Karpas-422 (cell line): ENCODE measurements at places on chromosomes 5 and 9.
A peak's percentile ranks its signal among the peaks of the same experiment; 100 is the strongest.

DNA sequence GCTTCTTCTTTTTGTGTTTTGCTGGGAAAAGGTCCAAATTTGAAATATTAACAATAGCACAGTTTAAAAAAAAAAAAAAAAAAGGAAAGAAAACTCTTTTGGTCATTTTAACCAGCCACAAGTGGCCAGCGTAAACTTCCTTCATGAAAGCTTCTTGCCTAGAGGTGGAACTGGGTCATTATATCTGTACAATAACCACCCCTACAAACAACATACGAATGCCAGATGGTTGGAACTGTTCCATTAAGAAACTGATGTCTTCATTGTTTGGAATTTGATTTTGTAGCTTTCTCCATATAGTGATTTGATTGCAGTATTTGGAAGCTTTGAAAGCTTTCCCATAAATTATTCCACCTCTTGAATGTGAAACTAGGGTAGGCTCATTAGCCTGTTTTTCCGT lies 18.3 kb upstream of the LPAR1 start:
- DNase-seq: no peak

GRCh38 chr5:52657247-52657645 lies 130.5 kb upstream of the ITGA1 start:
- peak; percentile 83 for DNase-seq

DNA sequence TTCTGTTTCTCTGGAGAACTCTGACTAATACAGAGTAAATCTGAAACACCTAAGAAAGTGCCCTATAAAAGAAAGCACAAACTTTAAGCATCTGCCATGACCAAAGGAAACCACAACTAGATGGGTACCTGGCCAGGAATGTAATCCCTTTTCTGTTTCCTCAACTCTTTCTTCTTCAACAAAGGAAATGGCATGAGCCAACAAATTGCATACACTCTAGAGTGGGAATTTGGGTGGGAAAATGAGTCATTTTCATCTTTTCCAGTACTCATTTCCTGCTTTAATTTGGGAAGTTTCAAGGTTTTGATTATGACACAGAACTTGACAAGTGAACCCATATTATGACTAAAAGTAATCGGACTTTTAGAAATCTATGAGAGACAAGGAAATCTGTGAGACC lies 349.2 kb upstream of the RORB start:
- no peak for DNase-seq

- DNase-seq: no peak
These were observed 33.9 kb downstream of the MRPS30 start for GRCh38 chr5:44842496-44843282.

- DNase-seq: no peak
These were observed 297.8 kb downstream of the FBXL17 start for GRCh38 chr5:108084105-108084504.

DNA sequence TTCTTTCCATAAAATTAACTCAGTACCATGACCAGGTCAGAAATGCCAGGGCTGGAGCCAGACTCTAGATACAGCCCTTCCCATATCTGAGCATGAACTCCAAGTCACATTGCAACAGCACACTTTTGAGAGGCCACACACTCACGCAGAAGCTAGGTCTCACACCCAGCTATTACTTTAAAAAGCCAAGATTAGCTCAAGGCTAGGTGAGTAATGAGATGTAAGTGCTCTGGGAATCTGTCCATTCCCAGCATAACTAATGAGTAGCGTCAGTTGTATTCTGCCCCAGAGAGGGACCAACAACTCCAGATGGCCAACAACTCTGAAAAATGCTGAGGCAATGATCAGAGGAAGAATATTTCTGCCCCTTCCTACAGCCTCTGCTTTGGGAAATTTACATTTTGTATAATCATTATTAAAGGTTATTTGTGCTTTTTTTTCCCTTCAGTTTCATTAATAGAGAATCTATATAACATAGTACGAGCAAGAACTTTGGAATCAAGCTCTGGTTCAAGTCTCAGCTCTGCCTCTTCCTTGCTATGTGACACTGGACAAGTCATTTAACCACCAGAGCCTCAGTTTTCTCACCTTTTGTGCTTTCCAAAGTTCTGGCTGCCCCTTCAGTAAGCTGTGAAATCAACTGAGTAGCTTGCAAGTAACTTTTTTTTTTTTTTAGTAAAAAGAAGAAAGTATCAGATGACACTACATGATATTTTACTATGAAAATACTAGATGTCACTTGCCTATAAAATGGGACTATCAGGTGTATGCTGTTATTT lies 118.3 kb downstream of the NR6A1 start:
- peak; percentile 21 for DNase-seq

DNA sequence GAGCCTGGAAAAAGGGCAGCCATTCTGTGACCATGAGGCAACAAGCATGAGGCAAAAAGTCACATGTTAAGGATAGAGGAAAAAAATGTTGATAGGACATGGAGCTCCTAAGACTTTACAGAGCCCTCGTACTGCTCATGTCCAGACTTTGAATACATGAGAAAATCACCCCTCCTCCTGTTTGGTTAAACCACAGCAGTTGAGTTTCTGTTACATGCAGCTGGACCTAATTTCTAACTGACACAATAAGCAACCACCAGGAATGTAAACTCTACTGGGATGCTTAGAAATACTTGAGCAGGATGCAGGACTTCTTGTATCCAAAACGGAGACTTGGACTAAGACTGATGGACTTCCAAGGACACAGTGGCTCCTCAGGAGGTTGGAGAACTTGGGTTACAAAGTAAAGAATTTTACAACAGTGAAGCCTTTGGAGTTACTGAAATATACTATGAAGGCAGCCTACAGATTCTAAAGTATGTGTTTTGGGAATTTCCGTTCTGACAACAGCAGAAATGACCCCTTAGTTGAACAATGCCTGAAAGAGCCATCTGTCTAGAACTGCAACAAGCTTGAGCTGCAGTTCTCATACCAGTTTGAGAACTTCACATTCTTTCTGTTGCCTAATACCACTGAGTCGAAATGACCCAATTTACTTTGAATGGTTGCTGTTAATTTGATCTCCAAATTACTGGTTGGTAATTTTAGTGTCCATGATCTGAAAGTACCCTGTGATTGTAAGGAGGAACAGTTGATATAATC lies 268.9 kb downstream of the PIK3R1 start:
- DNase-seq: no peak

DNA sequence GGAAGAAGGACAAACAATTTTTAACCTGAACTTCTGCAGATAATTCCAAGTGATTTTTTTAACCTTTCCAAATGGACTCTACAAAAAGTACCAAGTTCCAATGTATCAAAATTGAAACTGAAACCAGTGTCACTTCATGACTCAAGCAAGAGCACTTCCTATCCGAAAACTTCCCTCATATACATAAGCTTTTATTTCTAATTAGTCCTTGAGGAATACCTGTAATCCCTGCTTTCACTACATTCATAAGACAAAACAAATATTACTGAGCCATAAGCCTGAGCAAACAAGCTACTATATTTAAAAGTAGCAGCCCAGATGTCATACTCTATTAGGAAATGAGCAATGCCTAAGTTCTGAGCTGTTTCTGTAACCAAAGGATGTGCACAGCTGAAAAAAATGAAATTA lies 224.4 kb downstream of the EBF1 start:
- peak; percentile 84 for DNase-seq

DNA sequence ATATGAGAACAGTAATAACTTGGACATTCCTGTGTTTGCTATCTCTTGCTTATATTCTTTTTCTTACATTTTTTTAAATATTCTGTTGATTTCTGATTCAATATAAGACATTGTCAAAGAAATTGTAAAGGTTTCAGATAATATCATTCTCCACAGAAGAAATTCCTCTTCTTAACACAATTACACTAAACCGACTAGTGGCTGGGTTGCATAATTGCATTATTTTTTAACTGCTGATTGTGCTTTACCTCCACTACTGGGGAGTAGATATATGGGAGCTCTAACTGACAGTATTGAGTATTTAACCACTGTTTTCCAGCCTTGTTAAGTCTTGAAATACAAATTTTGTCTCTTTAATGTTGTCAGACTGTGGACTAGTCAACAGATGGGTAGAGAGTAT lies 723.8 kb upstream of the EDIL3 start:
- no peak for DNase-seq

- DNase-seq: no peak
These were observed 53.3 kb upstream of the CYLC2 start for GRCh38 chr9:102941868-102942267.

DNA sequence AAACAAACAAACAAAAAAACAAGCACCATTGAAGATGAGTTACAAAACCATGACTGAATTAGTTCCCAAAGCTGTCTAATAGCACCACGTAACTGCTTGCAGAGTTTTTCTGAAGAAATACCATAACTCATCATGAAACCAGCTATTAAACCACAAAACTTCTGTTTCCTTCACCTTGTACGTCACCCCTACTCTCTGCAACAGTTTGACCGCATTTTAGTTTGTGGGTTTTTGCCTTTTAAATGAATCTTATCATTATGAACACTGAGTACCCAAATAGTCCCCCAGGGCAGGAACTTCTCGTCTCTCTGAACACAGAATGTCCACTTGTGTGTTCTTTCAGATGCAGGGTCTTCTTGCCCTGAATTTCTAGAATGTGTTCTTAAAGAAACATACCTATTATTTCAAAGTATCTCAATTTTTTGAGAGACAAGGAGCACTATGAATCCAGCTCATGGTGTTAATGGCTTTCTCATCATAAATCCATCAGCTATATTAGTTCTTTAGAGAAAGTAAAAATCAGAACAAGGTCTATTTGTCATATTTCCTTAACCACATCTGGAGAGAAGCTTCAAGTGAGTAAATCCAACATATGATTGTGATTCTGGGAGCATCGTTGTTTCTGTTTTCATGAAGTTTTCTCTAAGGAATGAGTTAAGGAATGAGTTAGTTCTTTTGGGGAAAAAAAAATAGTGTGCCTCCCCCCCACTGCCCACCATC lies 210.6 kb downstream of the AUH start:
- DNase-seq: no peak

GRCh38 chr9:127004946-127005769 lies 90.6 kb downstream of the RALGPS1 start:
- DNase-seq: no peak

- no peak for DNase-seq
These were observed 553.8 kb downstream of the PTPRD start for GRCh38 chr9:10059044-10059443.

GRCh38 chr9:109198736-109199382 lies 31.8 kb upstream of the FRRS1L start:
- no peak for DNase-seq

- DNase-seq: no peak
These were observed 32.2 kb upstream of the FRMD3 start for GRCh38 chr9:83570359-83570758.

DNA sequence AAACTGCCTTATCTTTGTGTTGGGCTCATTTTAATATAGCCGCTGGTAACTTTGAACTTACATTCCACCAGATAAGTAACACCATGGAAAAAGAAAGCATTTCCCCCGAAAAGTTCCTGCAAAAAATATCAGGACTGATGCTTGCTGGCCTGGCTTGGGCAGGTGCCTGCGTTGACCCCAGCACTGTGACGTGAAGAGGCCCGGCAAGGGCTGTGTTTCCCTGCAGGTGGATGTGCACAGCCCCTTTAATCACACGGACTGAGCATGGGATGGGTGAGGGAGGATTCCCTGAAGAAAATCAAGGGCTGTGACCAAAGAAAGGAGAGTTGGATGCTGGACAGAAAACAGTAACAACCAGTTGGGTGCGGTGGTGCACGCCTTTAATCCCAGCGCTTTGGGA lies 138.2 kb downstream of the NSG2 start:
- DNase-seq: no peak

GRCh38 chr9:88186495-88187110 lies 48.3 kb upstream of the SPATA31C2 start:
- DNase-seq: no peak

DNA sequence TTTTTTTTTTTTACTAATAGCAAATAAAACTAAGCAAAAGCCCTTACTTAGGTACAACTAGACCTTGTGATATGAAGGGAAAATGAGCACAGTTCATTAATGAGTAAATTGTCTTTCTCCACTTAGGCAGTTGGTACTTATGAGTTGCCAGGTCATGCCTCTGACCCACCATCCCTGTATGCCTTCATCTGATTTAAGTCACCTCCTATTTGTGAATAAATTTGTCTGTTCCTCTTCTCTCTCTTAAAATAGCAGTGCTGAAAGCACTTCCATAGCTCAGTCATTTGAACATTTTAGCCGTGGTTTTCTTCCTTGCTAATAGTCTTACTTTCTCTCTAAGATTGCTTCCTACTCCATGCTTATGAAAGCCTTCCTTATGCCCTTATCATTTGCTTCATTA lies 61.4 kb downstream of the SLC44A1 start:
- DNase-seq: no peak

- no peak for DNase-seq
These were observed 99.0 kb upstream of the FBN2 start for GRCh38 chr5:128637031-128637430.

GRCh38 chr5:52674815-52675545 lies 112.7 kb upstream of the ITGA1 start:
- no peak for DNase-seq

GRCh38 chr9:16075696-16076095 lies 522.9 kb downstream of the CCDC171 start:
- no peak for DNase-seq

GRCh38 chr5:11130131-11130530 lies 369.1 kb upstream of the DAP start:
- DNase-seq: no peak

- no peak for DNase-seq
These were observed 395.7 kb upstream of the ZNF462 start for GRCh38 chr9:106467113-106467864.

DNA sequence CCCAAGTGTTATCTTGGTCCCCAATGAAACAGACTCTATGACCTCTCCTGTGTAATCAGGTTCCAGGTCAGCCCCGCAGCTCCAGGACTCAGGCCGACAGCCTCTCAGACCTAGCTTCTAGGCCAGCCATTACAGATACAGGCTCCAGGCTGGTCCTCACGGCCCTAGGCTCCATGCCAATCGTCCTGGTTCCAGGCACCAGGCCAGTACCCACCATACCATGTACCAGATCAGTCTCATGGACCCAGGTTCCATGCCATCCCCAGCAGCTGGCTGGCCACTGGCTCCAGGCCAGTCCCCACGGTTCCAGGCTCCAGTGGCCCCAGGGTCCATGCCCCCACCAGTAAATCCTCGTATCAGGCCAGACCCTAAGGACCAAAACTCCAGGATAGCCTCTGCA lies 1326.6 kb upstream of the C9orf72 start:
- no peak for DNase-seq

- DNase-seq: peak; percentile 89
These were observed 85.9 kb downstream of the SETX start for GRCh38 chr9:132268725-132269352.

GRCh38 chr5:61625137-61625561 lies 293.1 kb downstream of the ZSWIM6 start:
- DNase-seq: no peak
